ENCODE measurements at places on chromosomes 12 and 14. TPM values are rescaled to one million over a fixed set of nuclear protein-coding genes. Genes with fewer than 3 reads are reported as not detected.

The PTPRB gene
- 5.5 TPM for total RNA-seq

The EFS gene
- total RNA-seq = not detected

The SOAT2 gene
- total RNA-seq = not detected

The LRRK2 gene
- total RNA-seq = 6.1 TPM

The KRT77 gene
- not detected for total RNA-seq

The IFNG-AS1 gene
- 2.4 TPM for total RNA-seq

The SLC25A47 gene
- not detected for total RNA-seq

The FOXJ2 gene
- total RNA-seq = 28.4 TPM

The PMEL gene
- not detected for total RNA-seq

The KLRK1 gene
- total RNA-seq = 543 TPM

The CHGA gene
- not detected for total RNA-seq

All from natural killer cell (primary cell).